ENCODE measurements at places on chromosomes 2 and 18.

GRCh38 chr2:171551836-171552235, 29.6 kb downstream of the CYBRD1 start:
- peaks cover 33% of the 10 kb centered on the region for H3K36me3 ChIP-seq
- H3K27me3 ChIP-seq: no peaks in the 10 kb centered on the region
- H3K4me1 ChIP-seq: peaks cover 6% of the 10 kb centered on the region
- no peak for DNase-seq
- no peak overlapping the region for H3K4me3 ChIP-seq

DNA sequence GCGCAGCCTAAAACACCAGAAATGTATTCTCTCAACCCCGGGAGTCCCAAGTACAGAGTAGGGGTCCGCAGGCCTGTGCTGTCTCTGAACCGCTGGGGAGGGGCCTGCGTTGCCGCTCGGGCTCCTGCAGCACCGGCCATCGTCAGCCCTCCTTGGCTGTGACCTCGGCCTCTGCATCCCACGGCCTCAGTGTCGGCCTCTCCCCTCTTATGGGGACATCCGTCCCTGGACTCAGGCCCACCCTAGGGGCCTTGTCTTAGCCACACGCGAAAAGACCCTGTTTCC, 50.5 kb downstream of the KCNG2 start:
- DNase-seq: peak; percentile 55
- H3K4me1 ChIP-seq: no peaks in the 10 kb centered on the region
- no peaks in the 10 kb centered on the region for H3K27me3 ChIP-seq

DNA sequence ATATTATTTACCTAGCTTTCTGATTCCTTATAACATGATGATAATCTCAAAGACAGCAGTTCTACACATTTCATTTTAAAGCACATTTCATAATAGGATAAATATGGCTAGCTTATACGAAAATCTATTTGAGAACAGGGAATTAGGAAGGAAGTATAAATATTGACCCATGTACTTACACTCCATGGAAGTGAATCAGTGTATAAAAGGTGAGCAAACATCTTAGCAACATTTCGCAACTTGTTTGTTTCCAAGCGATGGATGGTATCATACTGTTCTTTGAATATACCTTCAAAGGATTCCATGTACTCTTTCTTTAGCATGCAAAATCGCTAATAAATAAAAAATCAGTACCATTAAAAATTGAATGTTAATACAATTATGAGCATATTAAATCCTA, 53.1 kb downstream of the CWC22 start:
- H3K4me3 ChIP-seq: no peak overlapping the region
- H3K4me1 ChIP-seq: no peaks in the 10 kb centered on the region
- no peak overlapping the region for H3K27ac ChIP-seq
- H3K27me3 ChIP-seq: no peaks in the 10 kb centered on the region

DNA sequence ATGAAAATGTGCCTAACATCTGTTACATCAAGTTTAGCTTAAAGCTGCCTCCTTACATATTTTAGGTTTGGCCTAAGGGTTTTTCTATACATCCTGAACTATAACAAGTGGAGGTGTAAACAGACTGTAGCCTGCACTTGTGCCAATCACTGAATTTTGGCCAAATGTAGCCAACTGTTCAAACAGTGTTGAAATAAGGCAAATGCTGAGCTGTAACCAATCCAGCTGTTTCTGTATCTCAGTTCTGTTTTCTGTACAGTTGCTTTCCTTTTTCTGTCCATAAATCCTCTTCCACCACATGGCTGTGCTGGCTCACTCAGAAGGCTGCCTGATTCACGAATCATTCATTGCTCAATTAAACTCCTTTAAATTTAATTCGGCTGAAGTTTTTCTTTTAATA, 19.2 kb upstream of the CAPN13 start:
- H3K27ac ChIP-seq: no peak overlapping the region
- DNase-seq: no peak
- H3K4me3 ChIP-seq: no peak overlapping the region

- H3K4me3 ChIP-seq: no peak overlapping the region
- H3K36me3 ChIP-seq: no peaks in the 10 kb centered on the region
- H3K27me3 ChIP-seq: no peaks in the 10 kb centered on the region
Measured at GRCh38 chr2:37698931-37699481, 27.6 kb upstream of the CDC42EP3 start.
